ENCODE measurements at places on chromosomes 5 and 9.

- no peak for DNase-seq
Observed at GRCh38 chr9:18788256-18788655, 244.8 kb downstream of the SAXO1 start.

DNA sequence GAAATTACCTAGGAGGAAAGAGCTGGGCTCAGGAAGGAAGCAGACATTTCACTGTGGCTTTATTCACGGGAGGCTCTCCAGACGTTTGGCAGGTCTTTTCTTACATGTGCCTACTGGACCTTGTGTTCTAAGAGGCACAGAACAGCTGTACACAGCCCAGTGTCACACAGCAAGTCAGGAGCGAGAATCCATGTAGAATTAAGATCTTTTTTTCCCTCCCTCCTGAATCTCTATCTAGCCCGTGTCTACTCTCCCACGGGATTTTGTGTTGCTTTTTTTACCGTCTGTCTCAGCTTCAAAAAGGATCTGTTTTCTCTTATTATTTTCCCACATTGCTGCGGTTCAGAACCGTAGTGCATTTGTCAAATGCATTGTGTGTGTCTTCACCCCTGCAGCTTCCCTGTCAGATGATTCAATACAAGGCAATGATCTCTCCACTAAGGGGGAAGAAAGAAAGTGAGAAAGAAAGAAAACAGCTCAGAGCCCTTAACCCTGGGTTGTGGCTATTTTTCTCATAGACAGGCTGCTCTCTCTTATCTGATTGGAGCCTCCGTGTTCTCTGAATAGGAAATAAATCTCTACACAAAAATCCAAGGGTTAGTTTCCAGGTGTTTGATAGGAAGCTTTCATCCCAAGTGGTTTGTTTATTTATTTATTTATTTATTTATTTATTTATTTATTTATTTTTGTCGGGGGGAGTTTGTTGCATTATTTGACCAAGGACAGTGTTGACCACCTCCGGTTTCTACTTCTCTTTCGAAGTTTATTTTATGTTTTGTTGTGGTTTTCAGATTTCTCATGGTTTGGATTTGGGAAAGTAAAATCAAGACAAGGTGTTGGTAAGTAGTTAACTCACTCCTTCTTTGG lies 191.0 kb downstream of the NTRK2 start:
- no peak for DNase-seq

DNA sequence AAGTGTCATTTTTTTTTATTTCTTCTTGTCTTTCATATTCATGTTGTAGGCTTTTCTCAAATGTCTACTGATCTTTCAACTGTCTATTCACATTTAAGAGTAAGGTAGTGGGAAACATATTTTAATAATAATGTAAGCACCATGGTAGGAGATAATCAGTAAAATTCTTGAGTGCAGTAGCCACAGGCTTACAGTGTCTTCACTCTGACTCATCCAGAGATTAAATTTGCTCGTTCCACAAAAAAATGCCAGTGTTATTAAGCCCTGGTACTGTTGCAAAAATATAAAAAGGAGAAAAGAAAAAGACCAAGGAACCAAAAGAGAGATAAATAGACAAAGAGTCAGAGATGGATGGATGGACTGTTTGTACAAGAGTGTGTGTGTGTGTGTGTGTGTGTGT lies 43.0 kb downstream of the PARP8 start:
- no peak for DNase-seq

- no peak for DNase-seq
Observed at GRCh38 chr9:8616414-8616813, 816.8 kb upstream of the DMAC1 start.

DNA sequence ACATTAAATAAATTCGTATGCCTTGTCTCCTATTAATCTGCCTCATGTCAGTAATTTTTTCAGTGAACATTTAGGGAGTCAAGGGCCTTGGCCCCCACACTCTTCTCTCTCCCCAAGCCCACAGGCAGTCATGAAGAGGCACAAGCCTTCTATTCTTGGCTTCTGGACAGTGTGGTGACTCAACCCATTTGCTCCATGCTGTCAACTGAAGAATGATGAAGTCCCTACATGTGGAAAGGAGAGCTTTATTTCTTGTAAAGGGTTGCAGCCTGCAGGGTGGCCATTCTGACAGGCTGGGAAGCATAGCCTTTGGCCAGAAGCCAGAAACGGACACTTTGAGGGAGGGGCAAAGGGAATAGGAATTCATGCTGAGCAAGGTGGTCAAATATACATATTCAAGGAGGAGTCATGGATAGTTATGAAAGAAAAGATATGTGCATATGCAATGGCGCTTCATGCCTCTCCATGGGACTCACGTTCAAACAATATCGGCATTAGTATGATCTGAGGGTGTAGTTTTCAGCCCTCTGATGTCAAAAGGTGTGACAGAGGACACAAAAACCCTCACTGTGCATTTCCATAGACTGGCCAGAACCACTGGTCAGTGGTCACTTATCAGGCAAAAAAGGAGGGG lies 31.3 kb downstream of the ANKRA2 start:
- DNase-seq, result no peak

DNA sequence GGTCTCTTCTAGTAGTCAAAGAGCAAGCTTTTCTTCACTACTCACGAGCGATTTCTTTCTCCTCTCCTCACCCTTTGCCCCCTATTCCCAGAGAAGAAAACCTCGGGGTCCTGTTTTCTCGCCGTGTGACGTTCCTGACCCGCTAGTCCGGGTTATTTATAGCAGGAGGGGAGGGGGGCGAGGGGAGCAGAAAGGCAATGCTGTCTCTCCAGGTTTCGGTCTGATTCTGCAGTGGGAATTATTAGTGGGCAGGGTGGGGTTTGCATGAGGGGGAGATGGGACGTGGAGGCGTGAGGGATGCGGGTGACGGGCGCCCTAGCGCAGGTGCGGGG lies 847 bp upstream of the GABRB2 start:
- DNase-seq, result peak; percentile 8

DNA sequence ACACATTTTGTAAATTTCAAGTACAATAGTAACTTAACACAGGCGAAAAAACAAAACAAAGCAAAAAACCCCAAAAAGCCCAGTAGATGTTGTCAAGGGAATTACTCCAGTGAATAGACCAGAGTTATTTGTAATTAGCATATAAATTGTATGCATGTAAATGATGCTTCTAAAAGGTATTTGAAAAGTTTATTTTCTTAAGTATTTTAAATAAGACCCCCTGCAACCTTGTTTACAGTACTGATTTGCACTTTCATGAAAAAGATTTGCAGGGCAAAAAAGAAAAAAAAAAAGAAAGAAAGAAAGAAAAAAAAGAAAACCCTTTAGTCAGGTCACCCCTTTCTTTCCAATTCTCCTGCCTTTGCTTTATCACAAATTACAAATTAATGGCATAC lies 372.3 kb upstream of the IRX2 start:
- DNase-seq, result no peak
